ENCODE measurements at places on chromosomes 4 and X.

GRCh38 chr4:158316264-158316663 is 106.0 kb downstream of the TMEM144 start:
- DNase-seq: no peak

GRCh38 chr4:105236202-105236915 is 89.7 kb downstream of the TET2 start:
- DNase-seq: no peak

DNA sequence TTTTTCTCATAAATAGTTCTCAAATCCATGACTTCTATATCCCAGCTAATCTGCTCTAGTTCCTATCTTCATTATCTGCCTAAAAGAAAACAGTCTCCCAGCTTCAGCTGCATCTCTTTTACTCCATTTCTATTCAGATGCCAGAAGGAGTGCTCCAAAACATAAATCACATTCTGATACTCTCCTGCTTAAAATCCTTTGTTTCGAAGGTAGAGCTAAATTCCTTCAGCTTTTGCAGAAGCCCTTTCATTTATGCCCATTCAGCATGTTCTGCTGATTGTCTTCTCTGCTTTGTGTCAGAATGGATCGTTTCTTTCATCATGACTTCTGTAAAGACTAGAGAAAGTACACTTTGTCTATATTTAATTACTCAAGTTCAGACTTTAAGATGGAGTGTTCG is 440.1 kb upstream of the SMIM31 start:
- no peak for DNase-seq

DNA sequence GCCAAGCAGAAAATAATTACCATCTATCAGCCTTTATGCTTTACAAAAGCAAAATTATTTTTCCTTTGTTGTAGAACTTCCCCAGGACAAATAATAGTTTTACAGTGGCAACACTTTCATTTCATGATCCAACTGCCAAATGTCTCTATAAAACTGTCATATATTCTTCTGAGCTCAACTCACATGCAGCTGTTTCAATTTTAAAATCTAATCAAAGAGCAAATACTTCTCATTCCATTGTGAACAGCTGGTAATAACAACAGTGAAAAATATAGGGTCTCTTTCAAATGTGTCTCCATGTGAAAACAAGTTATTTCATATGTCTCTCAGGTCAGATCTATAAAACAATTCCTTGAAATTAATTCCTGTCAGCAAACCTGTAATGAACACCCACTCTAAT is 270.6 kb upstream of the SLC7A11 start:
- DNase-seq: no peak

DNA sequence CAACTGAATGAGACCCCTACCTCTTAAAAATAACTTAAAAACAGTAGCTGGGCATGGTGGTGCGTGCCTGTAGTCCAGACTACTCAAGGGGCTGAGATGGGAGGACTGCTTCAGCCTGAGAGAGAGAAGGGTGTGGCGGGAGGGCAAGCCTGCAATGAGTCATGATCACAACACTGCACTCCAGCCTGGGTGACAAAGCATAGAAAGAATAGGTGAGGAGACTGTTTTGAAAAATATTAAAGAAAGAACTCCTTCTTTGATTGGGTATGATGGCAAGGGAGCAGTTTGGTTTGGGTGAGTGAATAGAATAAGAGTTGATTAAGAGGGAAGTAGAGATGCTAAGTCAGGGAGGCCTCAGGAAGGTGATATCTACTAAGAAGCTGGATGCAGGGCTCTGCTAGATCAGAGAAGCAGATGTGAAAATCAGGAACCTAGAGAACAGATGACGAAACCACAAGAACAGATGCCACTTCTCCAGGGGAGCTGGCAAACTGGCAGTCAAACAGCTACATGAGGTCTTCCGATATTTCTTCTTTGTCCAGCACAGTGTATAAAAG is 318.6 kb downstream of the OPHN1 start:
- DNase-seq: no peak

DNA sequence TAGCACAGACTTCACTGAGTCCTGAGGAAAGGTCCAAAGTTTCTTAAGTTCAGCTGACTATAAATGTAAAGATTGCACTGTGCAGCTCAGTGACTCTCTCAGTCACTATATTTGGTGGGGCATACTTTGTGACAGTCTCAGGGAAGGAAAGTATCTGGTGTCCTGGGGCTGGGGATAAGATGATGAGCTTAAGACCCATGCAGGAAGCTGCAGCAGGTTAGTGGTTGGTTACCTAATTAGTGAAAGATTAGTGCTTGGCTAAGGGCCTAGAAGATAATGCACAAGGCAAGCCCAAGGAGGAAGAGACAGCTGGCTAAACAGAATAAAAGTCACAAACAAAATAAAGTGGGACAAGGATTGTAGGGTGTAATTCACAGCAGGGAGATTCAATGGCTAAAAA is 25.4 kb upstream of the SLITRK4 start:
- no peak for DNase-seq

DNA sequence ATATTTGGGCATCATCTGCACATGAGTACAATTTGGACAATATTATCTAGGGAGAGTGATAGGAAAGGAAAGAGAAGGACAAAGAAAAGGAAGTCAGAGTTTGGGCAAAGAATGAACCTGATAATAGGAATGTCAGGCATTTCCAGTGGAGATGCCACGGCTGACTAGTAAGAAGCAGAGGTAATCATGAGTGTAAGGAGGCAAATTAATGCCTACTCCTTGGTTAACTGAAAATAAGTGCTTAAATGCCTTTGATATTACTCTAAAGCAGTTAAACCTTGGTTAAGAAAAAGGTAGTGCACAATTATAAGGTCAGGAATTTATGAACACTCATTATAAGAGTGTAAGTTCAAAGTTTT is 99.2 kb upstream of the DDIT4L start:
- DNase-seq: no peak

- DNase-seq: no peak
These were observed 323.6 kb downstream of the BCOR start for GRCh38 chrX:39773923-39774773.

- no peak for DNase-seq
These were observed 21.8 kb upstream of the CCNI start for GRCh38 chr4:77097611-77098010.

GRCh38 chr4:11843340-11843739 is 414.6 kb upstream of the HS3ST1 start:
- DNase-seq: no peak

DNA sequence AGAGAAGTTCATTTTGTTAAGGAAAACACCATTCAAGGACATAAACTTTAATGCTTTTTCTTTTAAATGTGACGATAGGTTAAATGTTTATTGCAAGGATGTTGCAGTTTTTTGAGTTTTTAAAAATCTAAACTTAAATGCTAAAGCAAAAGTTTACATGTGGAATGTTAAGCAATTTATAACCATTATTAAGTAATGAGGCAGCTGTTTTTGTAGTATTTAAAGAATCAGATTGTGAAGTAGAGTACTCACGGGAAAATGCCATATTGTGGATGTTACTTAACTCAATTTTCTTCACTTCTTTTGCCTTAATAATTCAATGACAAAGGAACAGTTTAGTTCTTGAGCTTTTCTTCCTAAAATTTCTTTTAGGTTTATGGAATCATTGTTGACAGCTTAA is 43.5 kb downstream of the UBE2K start:
- DNase-seq: no peak

GRCh38 chr4:183627979-183628588 is 30.9 kb downstream of the RWDD4 start:
- no peak for DNase-seq

DNA sequence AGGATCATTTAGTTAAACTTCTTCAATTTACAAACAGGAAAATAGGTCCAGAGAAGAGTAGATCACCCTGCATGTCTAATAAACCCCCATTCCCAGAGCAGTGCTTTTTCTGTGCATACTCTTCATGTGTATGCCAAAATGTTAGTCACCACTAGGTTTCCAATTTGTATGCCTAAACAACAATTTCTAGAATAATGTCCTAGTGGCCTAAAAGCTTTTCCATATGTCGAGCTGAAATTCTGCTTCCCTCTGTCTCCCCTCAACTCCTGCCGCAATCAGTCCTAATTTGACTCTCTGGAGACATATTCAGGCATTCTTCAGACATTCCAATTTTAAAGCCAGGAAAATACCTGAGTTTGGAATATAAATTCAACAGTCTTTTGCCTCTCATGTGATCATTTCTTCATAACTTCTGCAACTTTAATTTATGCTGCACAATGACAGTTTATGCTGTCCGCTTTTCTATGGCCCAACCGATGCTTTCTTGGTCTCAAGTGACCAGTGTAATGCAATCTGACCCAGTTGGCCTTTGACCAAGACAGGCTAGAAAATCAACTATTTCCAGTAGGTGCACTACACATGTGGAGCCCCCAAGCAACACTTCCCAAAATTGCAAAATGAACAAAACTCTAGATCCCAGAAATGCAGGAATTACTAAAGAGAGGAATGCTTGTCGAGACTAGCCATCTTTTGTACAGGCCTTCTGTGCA is 122.9 kb upstream of the FMR1 start:
- no peak for DNase-seq

- DNase-seq: peak; percentile 29
These were observed 17.0 kb upstream of the HPF1 start for GRCh38 chr4:169774466-169775445.

- no peak for DNase-seq
These were observed 15.8 kb downstream of the USP11 start for GRCh38 chrX:47248576-47248975.

DNA sequence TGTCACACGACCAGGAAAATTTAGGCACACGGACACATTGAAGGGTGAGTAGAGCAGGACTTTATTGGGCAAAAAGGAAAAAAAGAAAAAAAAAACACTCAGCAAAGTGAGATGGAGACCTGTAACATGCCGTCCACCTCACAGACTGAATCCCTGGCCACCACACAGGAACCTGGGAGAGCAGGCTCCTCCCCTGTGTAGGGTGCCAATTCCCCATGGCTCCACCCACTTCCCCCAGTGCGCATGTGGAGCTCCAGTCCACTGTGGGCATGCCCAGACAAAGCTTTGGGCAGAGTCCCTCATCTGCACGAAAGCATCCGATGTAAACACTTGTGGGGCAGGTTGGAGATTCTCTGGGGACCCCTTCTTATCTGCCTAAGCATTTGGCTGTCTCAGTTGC is 23.6 kb upstream of the CBR4 start:
- no peak for DNase-seq

- peak; percentile 61 for DNase-seq
These were observed 1.8 kb downstream of the ARHGAP4 start for GRCh38 chrX:153924149-153924861.

DNA sequence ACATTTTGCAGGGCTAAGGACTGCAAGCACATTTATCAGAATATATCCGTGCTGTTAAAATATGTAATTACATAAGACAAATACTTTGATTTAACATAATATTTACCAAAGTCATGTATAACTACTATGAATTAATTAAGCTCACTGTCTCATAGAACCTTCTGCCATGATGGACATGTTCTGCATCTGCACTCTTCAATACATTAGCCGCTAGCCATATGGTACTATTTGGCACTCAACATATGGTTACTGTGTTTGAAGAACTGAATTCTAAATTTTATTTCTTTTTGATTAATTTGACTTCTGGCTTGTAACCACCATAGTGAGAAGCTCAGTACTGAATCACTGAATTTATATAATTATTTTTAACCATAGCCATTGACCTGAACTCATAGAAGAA is 427.0 kb upstream of the TRAM1L1 start:
- no peak for DNase-seq

- DNase-seq: no peak
These were observed 99.8 kb downstream of the PTCHD1 start for GRCh38 chrX:23434356-23434884.

DNA sequence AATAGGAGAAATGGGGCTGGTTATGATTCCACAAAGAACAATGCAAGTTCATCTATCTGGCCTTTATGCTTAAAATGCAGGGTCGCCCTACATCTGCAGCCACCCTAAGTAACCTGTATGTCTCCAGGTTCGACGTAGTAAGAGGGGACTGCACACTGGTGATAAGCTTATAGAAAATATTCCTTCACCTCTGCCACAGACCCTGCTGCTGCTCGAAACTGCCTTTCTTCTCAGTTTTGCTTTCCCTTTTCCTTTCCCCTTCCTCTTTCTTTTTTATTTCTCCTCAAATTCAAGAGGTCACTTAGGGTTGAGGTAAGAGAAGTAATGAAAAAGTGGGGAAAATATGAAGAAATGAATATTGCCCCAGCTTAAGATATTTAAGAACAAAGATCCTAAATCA is 123.5 kb downstream of the DCHS2 start:
- no peak for DNase-seq

- DNase-seq: no peak
These were observed 79.6 kb upstream of the WDR1 start for GRCh38 chr4:10196191-10196590.

DNA sequence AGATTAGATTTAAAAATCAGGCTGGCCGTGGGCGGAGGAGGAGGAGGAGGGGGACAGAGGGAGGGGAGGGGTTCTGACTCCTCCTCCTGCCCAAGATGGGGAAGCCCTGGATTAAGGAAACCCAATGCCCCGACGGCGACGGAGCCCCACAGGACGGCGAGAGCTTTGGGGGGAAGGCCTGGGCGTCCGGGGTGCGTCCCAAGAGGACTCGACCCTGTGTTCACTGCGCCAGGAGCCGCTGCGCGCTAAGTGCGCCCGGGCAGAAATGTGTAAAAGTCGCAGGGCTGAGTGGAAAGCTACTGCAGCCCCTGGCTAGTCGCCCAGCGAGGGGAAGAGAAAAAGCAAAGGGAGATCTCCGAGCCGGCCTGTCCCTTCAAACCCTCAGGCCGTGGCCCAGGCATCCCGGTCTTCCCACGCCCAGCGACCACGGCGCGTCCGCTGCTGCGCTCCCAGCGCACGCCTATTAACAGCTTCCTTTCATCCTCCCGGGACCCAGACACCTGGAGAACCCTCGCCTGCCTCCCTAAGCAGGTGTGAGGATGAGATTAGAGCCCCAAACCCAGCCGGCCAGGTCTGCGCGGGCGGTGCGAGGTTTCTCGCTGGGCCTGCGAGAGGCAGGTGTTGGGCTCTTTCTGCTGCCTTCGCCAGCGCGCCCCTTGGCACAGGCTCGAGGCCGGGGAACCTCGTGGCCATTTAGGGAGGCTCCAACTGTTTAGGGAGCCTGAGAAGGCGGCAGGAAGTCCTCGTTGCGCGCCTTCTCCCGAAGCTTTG is 1.4 kb upstream of the RPS6KA3 start:
- peak; percentile 21 for DNase-seq

DNA sequence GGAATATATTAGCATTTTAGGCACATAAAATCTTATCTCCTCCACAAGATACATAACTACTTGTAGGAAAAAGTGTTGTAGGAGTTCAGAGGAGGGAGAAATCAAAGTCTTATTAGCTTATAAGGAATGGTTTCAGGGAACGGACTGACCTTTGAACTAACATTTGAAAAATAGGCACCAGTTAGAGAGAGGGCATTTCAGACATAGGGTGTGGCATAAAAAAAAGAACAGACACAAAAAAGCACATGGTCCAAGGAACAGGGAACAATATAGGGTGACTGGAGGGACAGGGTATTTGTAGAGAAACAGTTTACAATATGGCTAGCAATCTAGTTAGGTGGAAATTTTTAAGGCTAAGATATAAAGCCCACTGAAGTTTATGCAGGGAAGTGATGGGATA is 6.4 kb downstream of the ABCB7 start:
- DNase-seq: no peak

GRCh38 chrX:74231625-74232024 is 72.4 kb upstream of the ZCCHC13 start:
- DNase-seq: no peak

GRCh38 chr4:84973856-84974255 is 7.4 kb upstream of the WDFY3 start:
- no peak for DNase-seq

Measured in CD4-positive, alpha-beta T cell treated with Interferon gamma for 1 hour (primary cell).